Psoas muscle (tissue), 8 donors: ENCODE measurements at places on chromosomes 6 and 20. TPM values are rescaled to one million over a fixed set of nuclear protein-coding genes. Genes with fewer than 3 reads are reported as not detected.

The ATF6B gene
- polyA plus RNA-seq: 35.2 TPM

The USP49 gene
- 0.66 TPM for polyA plus RNA-seq

The SLC39A7 gene
- polyA plus RNA-seq: 126 TPM

The APCDD1L gene
- 0.03 TPM for polyA plus RNA-seq

The FHL5 gene
- 7.1 TPM for polyA plus RNA-seq

The FERMT1 gene
- 0.03 TPM for polyA plus RNA-seq

The LY6G6D gene
- not detected for polyA plus RNA-seq

- H3K27ac ChIP-seq: no peak overlapping the region
- peaks cover 25% of the 10 kb centered on the region for H3K27me3 ChIP-seq
Observed at GRCh38 chr6:166162599-166163342, 4.9 kb downstream of the TBXT start.

DNA sequence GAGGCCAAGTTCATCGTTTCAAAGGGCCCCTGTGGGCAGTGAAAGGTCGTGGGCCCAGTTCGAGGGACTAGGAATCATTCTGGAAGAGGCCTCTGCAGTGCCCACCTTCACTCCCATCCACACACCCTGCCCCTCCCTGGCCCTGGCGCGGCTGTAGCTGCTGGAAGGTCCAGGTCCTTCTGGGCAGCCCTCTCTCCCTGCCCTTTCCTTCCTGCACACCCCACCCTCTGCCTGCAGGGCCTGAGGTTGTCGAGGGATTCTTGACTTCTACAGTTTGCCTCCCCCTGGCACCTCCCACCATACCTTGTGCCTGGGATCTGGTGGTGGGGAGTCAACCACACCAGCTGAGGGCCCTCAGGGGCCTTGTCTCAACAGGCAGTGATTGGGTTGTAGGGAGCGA lies 4.5 kb upstream of the MYT1 start:
- no peak overlapping the region for H3K27ac ChIP-seq
- peaks cover 73% of the 10 kb centered on the region for H3K27me3 ChIP-seq
- H3K4me3 ChIP-seq: no peak overlapping the region

DNA sequence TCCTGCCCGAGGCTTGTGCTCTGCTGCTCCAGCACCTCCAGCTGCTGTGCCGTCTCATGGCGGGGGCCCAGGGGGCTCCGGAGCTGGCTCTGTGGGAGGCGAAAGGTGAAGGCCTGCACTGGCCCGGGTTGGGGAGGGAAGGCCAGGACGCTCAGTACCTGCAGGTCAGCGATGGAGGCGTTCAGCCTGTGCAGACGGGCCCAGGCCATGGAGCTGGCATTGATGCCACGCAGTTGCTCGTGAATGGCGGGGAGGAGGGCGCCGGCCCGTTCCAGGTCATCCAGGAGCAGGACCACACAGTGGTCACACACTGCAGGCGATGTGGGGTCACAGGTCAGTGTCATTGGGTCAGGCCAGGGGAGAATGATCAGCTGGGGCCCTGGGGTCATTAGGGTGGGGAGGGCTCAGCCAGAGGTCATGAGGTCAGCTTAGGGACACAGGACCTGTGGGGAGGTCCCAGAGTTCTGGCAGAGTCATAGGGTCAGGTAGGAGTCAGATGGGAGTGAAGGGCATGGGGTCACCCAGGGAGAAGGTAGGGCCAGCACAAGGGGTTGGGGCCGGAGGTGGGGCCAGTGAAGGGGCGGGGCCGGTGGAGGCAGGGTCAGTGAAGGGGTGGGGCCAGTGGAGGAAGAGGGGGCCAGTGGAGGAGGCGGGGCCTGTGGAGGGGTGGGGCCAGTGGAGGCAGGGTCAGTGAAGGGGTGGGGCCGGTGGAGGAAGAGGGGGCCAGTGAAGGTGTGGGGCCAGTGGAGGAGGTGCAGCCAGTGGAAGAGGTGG lies 18.0 kb downstream of the ADRM1 start:
- H3K27ac ChIP-seq: no peak overlapping the region
- H3K4me3 ChIP-seq: no peak overlapping the region
- H3K4me1 ChIP-seq: no peaks in the 10 kb centered on the region
- DNase-seq: no peak
- no peaks in the 10 kb centered on the region for H3K27me3 ChIP-seq

DNA sequence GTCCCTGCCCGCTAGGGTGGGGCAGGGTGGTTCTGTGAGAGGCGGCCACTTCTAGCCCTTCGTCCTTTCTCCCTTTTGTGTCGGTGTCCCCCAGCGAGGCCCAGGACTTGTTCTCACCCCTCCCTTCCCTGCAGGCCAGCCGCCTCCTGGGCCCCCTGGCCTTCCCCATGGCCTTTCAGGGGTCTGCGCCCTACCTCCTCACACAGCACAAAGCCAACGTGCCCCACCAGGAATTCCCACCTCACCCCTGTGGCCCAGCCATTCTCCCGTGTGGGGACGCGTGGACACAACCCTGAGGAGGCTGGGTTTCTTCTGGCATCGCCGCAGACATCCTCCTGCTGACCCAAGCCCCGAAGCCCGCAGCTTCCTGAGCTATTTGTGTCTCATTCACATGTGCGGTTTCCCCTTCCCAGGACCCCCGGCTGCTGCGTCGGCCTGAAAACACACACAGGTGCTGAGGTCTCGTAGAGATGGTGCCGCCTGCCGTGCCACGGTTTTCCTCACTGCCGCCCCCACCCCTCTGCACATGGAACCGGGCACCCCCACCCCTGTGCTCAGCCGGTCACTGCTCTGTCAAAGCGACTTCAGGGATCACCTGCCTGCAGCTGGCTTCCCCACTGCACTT lies 375.8 kb downstream of the CDH4 start:
- H3K27ac ChIP-seq: no peak overlapping the region
- no peak overlapping the region for H3K4me3 ChIP-seq

- H3K4me3 ChIP-seq: no peak overlapping the region
- H3K27ac ChIP-seq: no peak overlapping the region
- no peaks in the 10 kb centered on the region for H3K36me3 ChIP-seq
- DNase-seq: no peak
- H3K27me3 ChIP-seq: no peaks in the 10 kb centered on the region
Observed at GRCh38 chr6:84467296-84467695, 239.9 kb upstream of the CEP162 start.

GRCh38 chr6:41975276-41975675 lies 33.7 kb upstream of the CCND3 start:
- no peak overlapping the region for H3K27ac ChIP-seq
- no peaks in the 10 kb centered on the region for H3K36me3 ChIP-seq
- DNase-seq: no peak
- no peaks in the 10 kb centered on the region for H3K4me1 ChIP-seq
- H3K4me3 ChIP-seq: no peak overlapping the region
- no peaks in the 10 kb centered on the region for H3K27me3 ChIP-seq

GRCh38 chr6:107185391-107185970 lies 70.2 kb upstream of the BEND3 start:
- H3K4me3 ChIP-seq: no peak overlapping the region
- H3K36me3 ChIP-seq: no peaks in the 10 kb centered on the region
- H3K27me3 ChIP-seq: no peaks in the 10 kb centered on the region
- no peak for DNase-seq
- no peaks in the 10 kb centered on the region for H3K4me1 ChIP-seq

DNA sequence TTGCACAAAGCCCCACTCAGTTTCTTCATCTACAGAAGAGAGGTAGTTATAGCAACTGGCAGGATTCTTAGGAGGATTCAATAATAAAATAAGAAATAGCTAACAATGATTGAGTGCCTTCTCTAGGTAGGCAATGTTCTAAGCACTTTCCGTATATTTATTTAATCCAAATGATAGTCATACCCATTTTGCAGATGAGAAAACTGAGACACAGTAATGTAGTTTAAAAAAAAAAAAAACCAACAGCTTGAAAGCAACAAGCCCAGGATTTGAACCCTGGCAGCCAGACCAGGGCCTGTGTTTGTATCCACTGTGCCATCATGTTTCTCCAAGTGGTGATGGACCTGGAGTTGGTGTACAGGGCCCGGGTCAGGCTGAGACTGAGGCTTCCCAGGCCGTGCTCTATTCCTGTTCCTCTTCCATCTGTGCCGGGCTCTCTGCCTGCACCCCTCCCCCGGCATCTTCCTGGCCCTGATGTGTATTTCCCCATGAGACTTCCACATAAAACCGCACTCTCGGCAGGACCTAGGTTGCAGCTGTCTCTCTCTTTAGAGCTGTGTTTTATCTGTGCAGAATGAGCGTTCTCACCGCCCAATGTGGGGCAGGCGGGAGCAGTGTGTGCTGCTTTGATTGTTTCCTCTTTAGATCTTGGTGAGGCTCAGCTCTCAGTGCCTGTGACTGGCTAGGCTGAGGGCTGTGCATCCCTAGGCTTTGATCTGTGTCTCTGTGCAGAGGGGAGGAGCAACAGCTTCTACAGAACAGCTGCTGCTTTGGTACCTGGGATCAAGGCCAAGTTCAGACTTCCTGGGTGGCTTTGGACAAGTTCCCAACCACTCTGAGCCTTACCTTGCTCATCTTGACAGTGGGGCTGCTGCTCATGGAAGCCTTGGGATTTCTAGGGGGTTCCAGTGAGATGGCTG lies 49.5 kb downstream of the TOX2 start:
- H3K4me3 ChIP-seq: no peak overlapping the region
- no peak overlapping the region for H3K27ac ChIP-seq
- peak; percentile 69 for DNase-seq
